Natural killer cell treated with Interleukin-12 subunit alpha and Interleukin-12 subunit beta and Interleukin-15 and Interleukin-18, amount 100 ng/mL, for 72 hours (primary cell): ENCODE measurements at places on chromosomes 6 and 20. TPM values are rescaled to one million over a fixed set of nuclear protein-coding genes. Genes with fewer than 3 reads are reported as not detected.

DNA sequence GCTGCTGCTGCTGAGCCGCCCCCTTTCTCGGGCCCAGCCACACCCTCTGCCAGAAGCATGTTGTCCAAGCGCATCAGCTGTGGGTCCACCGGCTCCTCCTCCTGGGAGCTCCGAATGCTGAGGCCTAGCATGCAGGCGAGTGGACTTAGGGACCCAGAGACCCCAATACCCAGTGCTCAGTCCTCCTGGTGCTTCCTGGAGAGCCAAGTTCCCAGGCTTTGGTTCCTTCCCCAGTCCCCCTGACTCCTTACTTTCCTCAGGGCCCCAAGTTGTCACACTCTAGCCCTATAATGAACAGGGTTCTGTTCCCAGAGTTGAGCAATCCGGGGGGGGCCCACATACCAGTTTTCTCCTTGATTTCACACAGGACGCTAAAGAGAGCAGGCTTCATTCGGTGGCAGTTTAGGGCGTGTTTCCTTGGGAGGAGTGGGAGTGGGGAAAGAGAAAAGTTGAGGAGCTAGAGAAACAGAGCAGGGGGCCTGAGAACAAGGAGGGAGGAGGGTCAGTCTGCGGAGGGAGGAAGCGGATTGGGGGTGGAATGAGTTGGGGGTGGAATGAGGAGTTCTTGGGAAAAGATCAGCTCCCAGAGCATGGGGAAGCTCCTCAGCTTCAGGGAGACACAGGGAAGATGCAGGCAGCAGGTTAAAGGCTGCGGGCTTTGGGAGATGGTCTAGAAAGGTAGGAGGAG, 1.5 kb downstream of the PBX2 start:
- peak; percentile 58 for DNase-seq

DNA sequence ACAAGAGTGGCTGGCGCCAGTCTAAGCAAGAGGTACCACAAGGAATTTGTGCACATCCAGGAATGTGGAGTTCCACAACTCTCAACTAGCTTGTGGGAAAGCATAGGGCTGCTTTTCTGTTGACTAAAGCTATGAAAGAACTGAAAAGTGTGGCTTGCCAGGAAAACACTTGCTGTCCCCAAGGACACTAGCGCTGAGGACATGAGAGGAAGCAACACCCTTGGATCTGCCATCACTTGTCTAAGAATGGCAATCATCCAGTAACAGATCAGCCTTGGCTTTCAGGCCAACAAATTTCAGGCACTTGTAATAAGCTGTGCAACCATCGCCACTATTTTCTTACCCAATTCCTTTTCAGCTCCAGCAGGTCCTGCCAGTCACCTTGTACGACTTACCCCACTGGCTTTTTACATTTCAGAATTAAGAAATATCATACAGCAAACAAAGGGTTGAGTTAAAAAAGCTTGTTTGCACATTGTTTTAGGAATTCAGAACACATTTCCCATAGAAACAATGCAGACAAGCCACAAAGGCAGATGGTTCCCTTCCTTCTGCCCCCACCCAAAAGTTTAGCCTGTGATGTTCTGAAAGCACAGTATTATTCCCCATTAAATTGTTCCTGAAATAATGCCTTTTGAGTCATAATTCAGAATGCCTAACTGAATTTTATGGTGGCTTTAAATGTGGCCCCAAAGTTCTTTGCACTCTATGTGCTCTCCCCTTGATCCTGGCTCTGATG, 57.9 kb upstream of the SSTR4 start:
- DNase-seq = no peak

DNA sequence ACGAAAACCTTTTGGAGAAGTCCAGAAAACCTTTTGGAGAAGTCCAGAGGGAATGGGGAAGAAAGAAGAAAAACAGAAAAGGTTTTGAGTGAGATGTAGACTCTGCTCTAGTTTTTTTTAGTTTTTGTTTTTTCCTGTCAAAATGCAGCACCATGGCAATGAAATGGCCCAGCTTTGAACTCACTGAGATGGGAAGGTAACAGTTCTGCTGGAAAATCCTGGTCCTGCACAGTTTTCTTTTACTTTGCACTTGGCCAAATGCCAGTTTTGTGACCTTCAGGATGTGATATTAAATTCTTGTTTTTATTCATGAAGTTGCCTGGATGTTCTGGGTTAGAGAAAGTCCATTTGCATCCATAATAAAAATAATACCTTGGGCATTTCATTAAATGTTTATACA, 145.7 kb downstream of the CFAP61 start:
- no peak for DNase-seq

GRCh38 chr20:924639-925038, 8.5 kb upstream of the ANGPT4 start:
- no peak for DNase-seq

The CLVS2 gene
- total RNA-seq = not detected

The PAK1IP1 gene
- total RNA-seq = 27.7 TPM

The DZANK1 gene
- total RNA-seq = 6.5 TPM

- DNase-seq = no peak
Observed at GRCh38 chr6:119540417-119540816, 190.9 kb upstream of the MAN1A1 start.

- no peak for DNase-seq
Observed at GRCh38 chr20:43658069-43658722, 8.7 kb upstream of the MYBL2 start.

The MATN4 gene
- 0.31 TPM for total RNA-seq

The IRF4 gene
- total RNA-seq = 112 TPM

The ARMC2 gene
- total RNA-seq = 0.83 TPM

The CNBD2 gene
- total RNA-seq = 6.8 TPM

DNA sequence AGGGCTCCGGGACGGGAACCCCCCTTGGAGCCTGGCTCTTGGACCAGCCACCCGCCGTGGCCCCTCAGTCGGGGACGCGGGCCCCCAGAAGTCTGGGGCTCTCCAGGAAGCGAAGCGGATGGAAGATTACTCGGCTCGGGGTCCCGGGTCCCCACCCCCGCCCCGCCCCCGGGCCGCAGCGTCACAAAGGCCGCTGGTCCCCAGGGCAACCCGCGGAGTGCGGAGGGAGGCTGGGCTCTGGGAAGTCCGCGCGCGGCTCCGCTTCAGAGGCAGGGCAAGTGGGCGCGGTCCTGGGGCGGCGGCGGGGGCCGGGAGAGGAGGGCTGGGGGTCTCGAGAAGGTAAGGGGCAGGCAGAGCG, at the start of gene FNDC11:
Gene FNDC11, plus strand, starts transcription at position 227 of the 358 bp plus-strand sequence. CDS start 1,505 bp downstream, outside the sequence.
- DNase-seq = no peak

The CTCFL gene
- total RNA-seq = not detected

DNA sequence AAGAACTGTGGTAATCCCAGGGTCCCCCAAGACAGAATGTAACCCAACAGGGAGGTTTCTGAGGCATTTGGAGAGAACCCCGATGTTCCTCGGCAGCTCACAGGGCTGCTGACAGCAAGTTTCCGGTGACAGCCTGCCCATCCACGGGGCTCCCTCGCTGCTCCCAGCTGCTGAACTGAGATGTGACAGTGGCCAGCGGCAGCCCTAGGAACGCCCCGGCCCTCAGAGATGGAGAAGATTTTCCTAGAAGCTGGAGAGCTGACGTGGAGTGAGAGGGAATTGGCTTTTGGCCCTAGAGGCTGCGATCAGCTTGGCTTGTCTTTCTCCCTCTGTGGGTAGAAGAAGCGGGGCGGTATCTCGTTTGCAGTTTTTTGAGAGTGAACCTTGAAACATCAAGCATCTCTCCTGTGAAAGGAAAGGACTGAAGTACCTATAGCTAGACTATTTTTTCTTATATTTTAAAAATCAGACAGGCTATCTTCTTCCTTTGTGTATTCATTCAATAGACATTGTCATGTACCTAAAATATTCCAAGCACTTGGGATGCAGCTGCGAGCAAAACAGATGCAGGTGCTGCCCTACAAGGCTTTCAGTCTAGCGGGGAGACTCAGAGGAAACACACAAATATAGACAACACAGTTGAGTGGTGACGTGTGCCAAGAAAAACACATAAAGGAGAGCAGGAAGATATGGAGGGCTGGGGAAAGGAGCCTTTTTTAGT, 28.4 kb upstream of the NFATC2 start:
- no peak for DNase-seq

DNA sequence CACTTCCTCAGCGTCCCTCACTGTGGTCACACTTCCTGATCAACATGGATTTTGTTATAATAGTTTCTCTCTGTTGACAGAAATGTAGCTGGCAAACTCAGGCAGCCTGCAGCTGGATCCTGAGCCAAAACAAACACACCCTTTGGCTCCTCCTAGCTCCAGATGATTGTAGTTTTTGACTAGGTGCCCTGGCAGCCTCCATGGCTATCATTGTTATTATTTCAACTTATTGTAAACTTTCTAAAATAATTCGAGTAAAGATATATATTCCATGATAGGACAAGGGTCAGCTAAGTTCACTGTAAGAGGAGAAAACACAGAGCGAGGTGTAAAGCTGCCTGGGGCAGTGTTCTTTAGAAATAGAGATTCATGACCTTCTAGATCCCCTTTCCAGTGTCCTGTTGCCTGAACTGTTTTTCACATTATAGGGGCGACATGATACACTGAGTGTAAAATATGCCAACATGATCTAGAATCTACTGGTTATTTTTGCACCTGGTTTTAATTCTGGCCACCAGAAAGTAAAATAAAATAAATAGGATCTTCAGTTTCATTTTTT, 98.2 kb upstream of the HDGFL1 start:
- DNase-seq = no peak

The HLA-DRA gene
- total RNA-seq = 184 TPM

The CASS4 gene
- 4.1 TPM for total RNA-seq

DNA sequence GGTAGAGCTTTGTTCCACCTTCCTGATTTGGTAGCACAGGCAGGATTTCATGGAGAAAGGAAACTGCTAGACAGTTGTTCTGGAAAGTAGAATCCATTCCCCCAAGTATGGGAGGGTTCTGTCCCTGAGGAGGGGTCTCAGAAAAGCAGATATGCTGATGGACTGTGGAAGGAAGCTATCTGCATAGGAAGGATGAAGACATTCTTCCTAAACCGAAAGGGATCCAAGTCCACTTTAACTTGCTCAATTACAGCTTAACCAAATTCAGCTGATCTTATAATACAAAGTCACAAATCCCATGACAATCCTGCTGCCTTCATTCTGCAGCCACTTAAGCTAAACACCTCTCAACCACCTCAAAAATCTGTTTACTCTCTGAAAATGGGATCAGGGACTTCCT, 2.6 kb downstream of the MAN1A1 start:
- no peak for DNase-seq

DNA sequence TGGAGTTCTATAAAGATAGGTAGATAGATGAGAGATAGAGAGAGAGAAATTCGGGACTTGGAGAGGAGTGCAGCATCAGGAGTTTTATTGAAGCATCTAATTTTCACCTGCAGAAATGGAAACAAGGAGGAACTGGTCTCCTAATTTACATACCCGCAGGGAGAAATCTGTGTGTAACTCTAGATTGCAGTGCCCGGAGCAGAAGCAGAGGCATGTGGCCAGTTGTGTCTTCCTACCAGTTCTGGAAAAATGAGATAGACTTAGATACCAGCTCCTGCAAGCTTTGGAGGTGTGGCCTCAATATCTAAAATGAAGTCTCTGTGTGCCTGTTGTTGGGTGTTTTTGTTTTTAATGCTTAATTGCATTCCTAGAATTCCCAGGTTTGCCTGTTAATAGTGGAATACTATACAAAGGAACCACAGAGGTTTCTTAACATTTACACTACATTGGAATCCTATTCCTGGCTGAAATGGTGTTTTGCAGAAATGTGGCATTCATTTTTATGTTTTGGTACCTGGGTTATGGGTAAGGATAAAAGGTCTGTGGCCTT, 57.4 kb downstream of the DTD1 start:
- DNase-seq = no peak

DNA sequence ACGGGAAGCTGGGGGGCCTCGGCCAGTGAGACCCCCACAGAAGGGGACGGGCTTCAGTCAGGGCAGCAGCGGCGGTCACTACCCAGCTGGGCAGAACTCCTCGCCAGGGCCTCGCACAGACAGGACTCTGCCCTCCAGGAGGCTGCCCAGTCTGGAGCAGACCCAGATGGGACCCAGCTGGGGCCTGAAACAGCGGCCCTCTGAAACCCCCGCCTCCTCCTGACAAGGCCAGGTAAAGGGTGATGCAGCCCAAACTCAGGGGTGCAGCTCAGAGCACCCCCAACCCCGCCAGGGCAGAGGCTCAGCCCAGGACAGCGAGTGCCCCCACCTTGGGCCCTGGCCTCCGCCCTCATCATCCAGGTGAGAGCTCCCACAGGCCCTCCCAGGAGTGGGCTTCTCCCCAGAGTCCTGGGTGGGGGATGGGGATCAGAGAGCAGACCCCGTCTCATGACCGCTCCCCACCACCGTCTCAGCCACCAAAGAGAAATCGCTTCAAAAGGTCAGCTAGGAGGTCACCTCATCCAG, 2.2 kb downstream of the EEF1A2 start:
- no peak for DNase-seq

The GSTA3 gene
- total RNA-seq = not detected

The SASH1 gene
- 0.20 TPM for total RNA-seq

The DDX43 gene
- not detected for total RNA-seq

DNA sequence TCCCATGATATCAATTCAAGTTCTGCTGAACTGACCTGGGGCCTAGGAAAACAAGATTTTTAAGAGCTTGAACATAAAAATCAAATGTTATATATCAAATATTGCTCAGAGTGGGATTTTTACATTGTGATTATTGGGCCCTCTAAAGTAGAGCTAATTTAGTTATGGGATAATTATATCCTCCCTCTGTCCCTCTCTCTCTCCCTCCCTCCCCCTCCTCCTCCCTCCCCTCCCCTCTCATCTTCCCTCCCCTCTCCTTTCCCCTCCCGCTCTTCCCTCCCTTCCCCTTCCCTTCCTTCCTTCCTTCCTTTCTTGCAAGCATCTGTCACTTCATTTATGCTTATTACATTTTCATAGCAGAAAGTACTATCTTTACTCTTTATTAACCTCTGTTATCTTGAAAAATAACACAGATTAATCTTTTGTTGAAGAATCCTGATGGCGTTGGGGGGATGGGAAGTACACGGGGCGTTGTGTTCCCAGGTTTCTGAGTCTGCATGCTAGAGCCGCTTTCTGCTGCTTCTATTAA, 32.8 kb downstream of the KIF25 start:
- no peak for DNase-seq

DNA sequence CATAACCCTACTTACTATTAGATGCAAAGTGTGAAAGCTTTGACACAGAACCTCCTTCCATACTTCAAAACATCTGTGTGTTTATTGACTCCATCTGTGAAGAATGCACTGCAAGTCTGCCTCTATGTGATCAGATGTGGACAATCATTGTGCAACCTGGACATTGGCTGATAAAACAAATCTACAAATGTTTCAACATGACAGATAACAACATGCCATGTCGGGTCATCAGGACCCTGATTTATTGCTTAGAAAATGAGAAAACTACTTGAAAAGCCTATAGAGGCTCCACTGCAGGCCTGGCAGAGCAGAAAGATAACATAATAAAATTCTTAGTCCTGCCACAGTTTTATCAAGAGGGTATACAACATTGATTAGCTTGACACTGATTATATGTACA, 1286.4 kb downstream of the GRIK2 start:
- no peak for DNase-seq

The MOG gene
- not detected for total RNA-seq

- DNase-seq = no peak
Observed at GRCh38 chr6:159463119-159463829, 229.8 kb downstream of the SOD2 start.

The MYBL2 gene
- total RNA-seq = 109 TPM

The PPIL4 gene
- 18.7 TPM for total RNA-seq

- DNase-seq = no peak
Observed at GRCh38 chr20:48526936-48527335, 300.9 kb downstream of the PREX1 start.

- DNase-seq = no peak
Observed at GRCh38 chr6:57019434-57019833, 27.1 kb upstream of the KIAA1586 start.

- no peak for DNase-seq
Observed at GRCh38 chr20:5887386-5887785, 62.9 kb downstream of the TRMT6 start.
